ENCODE measurements at places on chromosomes 6 and 20.

GRCh38 chr6:71091956-71092355 is 135.1 kb upstream of the B3GAT2 start:
- DNase-seq = no peak

DNA sequence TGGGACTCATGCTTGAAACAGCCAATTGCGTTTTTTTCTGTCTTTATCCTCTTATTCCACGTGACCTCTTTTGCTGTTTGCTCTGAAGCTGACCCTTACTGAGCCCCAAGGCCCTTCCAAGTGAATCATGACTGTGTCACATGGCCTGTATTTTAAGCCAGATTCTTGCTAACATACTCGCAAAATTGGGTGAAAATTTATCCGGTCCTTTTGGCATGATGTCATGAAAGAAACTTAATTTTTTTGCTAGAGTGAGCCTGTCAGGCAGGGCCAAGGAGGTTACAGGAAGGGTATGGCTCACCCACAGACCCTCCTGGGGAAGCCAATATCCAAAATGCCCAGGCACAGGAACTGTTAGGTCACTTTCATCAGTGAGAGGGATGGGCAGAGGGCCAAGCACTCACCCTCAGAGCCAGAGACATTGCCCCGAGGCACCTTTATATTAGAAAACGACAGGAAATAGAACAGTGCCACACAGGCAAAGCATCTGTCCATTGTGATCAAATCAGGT is 296.7 kb downstream of the CDH26 start:
- no peak for DNase-seq

DNA sequence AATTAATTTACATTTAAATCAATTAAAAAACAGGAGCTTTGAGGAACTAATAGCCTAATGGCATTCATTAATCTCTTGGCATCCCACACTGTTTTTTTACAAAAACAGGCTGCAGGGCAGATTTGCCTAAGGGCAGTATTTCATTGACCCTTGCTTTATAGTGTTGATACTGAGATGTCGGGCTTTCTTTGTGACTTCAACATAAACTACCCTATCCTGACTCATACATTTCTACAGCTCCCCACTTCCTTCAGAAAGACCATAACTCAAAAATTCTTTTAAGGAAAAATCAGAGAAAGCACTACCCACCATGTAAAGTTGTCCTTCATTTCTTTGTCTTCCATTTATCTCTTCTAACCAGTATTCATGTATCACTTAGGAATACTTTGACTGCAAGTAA is 92.2 kb upstream of the NT5E start:
- DNase-seq = no peak

DNA sequence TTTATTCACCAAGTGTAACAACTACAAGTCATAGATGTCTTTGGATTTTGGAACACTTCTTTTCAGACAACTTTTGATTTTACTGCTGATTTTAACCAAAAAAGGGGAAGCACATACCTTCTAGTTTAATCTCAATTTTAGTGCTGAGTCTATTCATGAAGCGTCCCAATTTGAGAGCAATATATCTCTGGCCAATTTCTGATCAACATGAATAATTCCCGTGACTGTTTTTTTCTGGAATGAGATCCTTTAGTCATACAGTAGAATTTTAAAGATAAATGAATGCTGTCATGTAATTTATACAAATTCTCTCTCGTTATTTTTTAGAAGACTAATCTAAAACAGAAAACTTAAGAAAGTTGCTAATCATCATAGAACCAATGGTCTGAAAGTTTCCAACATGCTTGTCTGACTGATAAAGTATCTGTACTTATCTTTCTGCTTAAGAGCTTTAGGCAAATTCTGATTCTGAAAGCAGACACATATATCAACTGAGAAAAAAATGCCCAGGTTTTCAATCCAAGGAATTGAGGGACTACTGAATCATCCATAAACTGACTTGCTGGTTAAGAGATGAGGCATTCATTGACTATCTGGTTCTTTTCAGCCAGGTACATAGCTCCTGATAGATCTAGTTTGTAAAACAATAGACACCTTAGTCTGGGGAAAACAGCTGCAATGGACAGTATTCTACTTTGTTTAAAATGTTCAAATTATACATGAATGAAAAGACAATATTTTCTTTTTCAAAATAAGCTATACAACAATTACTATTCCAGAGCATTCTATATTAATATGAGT is 657.5 kb downstream of the RFPL4B start:
- DNase-seq = no peak

GRCh38 chr6:100255701-100256100 is 209.0 kb downstream of the SIM1 start:
- no peak for DNase-seq

DNA sequence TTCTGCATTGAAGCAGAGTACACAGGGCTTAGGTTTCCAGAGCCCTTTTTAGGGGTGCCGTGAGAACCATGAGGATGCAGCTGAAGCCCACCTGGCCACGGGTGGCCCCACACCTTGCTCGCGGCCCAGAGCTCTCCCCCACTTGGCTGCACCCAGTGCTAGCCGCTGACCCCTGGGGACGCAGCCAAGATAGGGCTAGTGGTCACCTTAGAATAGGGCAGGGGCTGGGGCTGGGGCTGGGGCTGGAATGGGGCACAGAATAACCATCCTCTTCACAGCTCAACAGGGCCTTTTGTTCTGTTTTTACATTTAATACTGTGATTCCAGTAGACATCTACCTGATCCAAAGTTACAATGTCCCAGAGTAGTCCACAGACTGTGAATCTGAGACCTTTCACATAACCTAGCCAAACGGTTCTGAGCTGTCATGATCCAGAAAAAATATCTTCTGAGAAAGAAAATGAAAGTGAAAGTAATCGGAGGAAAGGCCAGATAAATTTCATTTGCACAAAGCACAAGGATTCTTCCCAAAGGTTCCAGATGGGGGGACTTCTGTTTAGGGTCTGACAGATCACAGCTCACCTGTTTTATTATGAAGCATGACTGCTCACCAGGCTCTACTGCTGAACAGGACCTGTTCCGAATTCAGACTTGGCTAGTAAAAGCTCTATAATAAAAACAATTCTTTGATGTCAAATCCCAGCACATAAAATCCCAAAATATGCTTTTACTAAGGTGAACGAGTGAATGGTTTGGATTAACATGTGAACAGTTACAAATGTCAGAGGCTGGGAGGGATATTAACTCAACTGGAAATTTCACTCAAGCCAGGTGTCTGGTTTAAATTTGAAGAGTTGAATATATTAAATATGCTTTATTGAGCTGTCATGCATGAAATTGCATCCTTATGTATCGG is 401.9 kb downstream of the THBS2 start:
- DNase-seq = no peak

DNA sequence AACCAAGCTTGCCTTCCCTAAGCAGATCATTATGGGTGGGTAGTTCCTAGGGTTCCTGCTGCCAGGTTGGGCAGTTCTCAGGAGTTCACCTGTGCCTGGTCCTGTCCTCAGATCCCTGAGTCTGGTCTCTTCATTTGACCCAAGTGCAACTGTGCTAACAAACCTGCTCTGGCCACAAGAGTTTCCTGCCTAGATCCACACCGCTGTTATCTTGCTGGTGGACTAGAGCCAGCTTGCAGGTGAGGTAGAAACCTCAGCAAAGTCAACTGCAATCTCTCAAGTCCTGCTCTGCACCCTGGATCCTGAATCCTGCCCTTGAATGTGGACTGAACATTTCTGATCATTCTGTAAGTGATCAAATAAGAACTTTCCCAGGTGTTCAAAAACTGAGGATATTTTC is 191.8 kb upstream of the LRFN2 start:
- DNase-seq = no peak

DNA sequence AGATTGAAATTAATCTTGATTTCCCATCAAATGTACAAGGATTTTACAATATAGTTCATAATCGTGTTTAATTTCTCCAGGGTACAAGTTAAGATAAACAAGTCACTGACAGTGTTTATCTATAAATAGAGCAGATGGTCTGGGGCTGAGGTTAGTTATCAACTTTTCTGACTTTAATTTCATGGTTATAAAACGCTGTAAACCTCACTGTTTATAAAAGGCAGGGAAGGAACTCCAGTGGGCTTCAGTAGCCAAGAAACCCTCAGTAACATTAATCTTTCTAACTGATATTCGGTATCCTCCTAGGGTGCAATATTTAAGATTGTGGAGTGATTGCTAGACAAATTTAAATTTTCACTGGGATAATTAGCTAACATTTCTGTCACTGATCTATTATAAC is 68.6 kb downstream of the GFRAL start:
- no peak for DNase-seq

GRCh38 chr6:136582711-136583471 is 32.7 kb upstream of the MAP7 start:
- peak; percentile 69 for DNase-seq

- no peak for DNase-seq
Measured at GRCh38 chr20:12083269-12083668, 165.6 kb downstream of the BTBD3 start.

DNA sequence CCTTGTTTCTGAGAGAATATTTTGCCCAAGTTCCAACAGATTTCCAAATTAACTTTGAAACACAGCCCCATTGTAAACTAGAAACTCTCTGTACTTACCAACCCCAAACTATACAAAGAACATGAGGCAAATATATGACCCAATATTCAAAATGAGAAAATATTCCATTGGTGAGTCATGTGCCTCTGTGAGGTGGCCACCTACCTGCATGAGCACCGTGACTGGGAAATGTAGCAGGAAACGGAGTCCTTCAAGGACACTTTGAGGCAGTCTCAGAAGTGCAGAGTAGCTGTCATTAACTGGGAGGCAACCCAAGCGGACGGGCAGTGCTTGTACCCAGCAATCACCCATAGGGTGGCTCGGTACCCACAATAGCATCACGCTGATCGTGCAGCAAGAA is 335.5 kb upstream of the NOX3 start:
- no peak for DNase-seq

- DNase-seq = no peak
Measured at GRCh38 chr20:53221731-53222130, 249.6 kb downstream of the TSHZ2 start.

GRCh38 chr20:37901654-37902503 is 1.0 kb upstream of the VSTM2L start:
- peak; percentile 47 for DNase-seq

DNA sequence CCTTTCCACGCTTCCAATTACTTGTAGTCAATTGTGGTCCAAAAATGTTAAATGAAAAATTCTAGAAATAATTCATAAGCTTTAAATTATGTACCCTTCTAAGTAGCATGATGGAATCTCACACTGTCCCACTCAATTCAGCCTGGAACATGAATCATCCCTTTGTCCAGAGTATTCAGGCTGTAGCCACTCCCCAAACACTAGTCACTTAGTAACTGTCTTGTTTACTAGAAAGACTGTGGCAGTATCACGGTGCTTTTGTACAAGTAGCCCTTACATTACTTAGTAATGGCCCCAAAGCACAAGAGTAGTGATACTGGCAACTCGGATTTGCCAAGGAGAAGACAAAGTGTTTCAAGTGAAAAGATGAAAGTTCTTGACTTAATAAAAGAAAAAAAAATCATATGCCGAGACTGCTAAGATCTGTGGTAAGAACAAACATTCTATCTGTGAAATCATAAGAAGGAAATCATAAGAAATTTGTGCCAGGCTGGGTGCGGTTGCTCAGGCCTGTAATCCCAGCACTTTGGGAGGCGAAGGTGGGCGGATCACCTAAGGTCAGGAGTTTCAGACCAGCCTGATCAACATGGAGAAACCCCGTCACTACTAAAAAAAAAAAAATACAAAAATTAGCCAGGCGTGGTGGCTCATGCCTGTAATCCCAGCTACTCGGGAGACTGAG is 168.5 kb upstream of the SIM1 start:
- no peak for DNase-seq

GRCh38 chr6:16800341-16800740 is 39.1 kb upstream of the ATXN1 start:
- no peak for DNase-seq

DNA sequence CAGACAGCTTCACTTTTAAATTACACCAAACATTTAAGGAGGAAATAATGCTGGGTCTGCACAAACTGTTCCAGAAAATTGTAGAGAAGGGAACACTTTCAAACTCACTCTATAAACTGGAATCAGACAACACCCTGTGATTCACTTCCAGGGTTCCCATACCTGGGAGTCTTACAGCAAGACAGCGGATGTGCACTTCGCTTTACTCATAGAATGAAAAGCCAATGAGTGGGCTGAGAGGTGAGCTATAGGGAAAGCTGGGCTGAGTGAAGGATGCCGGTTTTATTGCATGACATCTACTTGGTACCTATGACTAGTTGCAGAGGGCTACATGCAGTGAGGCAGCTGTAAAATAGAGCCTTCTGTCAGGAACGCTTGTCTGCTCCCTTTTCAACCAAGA is 152.1 kb downstream of the FNDC1 start:
- no peak for DNase-seq

DNA sequence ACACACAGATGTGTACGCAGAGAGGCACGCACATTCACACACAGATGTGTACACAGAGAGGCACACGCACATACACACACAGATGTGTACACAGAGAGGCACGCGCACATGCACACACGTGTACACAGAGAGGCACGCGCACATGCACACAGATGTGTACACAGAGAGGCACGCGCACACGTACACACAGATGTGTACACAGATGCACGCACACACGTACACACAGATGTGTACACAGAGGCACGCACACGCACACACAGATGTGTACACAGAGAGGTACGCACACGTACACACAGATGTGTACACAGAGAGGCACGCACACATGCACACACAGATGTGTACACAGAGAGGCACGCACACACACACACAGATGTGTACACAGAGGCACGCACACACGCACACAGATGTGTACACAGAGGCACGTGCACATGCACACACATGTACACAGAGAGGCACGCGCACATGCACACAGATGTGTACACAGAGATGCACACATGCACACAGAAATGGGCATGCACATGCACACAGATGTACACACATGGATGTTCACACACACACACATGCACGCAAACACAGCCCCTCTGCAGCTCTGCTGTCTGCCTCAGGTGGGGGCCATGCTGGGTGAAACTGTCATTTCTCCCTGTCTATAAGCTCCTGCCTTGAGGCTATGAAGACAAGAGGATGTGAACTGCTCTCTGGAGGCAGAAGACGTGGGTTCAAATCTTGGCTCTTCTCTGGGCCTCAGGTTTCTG is 14.3 kb upstream of the MYT1 start:
- DNase-seq = no peak

DNA sequence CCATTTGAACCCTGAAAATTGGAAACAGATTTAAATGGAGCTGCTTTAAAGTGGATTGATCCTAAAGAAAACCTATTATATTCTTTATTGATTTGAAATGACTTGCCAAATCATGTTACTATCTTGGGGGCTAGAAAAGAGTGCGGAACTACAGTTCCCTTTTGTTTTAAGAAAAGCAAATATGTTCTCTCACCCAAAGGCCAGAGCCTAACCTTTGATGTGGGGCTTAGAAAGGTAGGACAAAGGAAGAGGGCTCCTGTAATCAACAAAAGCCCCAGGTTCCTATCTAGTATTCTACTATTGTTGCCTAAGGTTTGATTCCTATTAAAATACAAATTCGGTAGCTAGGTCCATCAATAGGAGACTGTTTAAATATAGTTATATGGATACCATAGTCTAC is 100.8 kb upstream of the BEND6 start:
- DNase-seq = no peak
